Endothelial cell (in vitro differentiated cells): ENCODE measurements at places on chromosomes 12 and 14. TPM values are rescaled to one million over a fixed set of nuclear protein-coding genes. Genes with fewer than 3 reads are reported as not detected.

The LRP1 gene
- total RNA-seq = 24.7 TPM

The CLEC4A gene
- 0.82 TPM for total RNA-seq

The EGLN3 gene
- 14.2 TPM for total RNA-seq

The SRGAP1 gene
- total RNA-seq = 49.3 TPM

The DIO3 gene
- 6.1 TPM for total RNA-seq

The PLCZ1 gene
- total RNA-seq = not detected
